Sigmoid colon (tissue), 7 donors: ENCODE measurements at places on chromosomes 11 and 22. TPM values are rescaled to one million over a fixed set of nuclear protein-coding genes. Genes with fewer than 3 reads are reported as not detected.

DNA sequence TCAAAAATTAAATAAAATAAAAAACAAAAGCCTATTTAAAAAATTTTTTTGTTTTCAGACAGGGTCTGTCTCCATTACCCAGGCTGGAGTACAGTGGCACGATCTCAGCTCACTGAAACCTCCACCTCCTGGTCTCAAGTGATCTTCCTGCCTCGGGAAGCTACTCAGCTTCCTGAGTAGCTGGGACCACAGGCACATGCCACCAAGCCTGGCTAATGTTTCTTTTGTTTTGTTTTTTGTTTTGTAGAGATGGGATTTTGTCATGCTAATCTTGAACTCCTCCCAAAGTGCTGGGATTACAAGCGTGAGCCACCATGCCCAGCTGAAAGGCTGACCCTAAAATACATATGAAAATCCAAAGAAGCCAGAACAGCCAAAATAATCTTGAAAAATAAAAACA is 20.4 kb upstream of the L3MBTL2 start:
- no peak for DNase-seq
- H3K4me3 ChIP-seq: no peak overlapping the region
- no peak overlapping the region for H3K27ac ChIP-seq
- no peaks in the 10 kb centered on the region for H3K27me3 ChIP-seq
- peaks cover 15% of the 10 kb centered on the region for H3K36me3 ChIP-seq

OR10A2 gene
- total RNA-seq: not detected

GRCh38 chr11:49302360-49302759 is 94.0 kb upstream of the FOLH1 start:
- no peak for DNase-seq
- no peaks in the 10 kb centered on the region for H3K4me1 ChIP-seq
- no peak overlapping the region for H3K27ac ChIP-seq
- no peak overlapping the region for H3K4me3 ChIP-seq
- H3K36me3 ChIP-seq: no peaks in the 10 kb centered on the region

DNA sequence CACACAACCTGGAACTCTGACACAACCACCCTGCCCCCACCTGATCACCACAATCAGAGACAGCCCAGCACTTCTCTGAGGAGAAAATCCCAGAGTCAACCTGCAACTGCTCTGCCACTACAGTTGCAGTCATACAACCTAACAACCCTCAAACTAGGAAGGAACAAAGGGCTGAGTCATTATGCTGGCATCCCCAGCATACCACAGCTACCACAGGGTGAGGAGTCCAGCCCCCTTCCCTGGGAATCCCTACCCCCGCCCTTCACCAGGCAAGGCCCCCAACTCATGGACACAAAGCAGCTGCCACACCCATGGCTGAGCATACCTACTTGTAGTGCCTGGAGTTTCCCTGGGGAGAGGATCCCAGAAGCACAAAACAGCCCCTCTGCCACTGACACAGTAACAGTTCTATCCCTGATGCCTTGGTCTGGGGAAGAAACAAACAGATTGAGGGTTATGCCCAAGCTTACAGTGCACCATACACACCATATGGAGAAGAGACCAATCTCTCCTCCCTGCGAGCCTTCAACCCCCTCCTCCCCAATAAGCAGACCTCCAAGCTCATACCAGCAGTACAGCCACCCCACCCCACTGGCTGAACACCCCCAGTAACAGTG is 68.5 kb upstream of the C11orf58 start:
- no peaks in the 10 kb centered on the region for H3K4me1 ChIP-seq
- H3K36me3 ChIP-seq: no peaks in the 10 kb centered on the region
- no peaks in the 10 kb centered on the region for H3K27me3 ChIP-seq
- DNase-seq: no peak
- no peak overlapping the region for H3K27ac ChIP-seq

GRCh38 chr22:45554040-45554406 is 51.3 kb downstream of the FBLN1 start:
- H3K27me3 ChIP-seq: no peaks in the 10 kb centered on the region
- DNase-seq: no peak
- H3K4me1 ChIP-seq: no peaks in the 10 kb centered on the region
- peak overlapping the region; percentile 84 for H3K27ac ChIP-seq
- peak overlapping the region; percentile 0 for H3K4me3 ChIP-seq
- H3K36me3 ChIP-seq: no peaks in the 10 kb centered on the region

XNDC1N gene
- 6.3 TPM for total RNA-seq

DNA sequence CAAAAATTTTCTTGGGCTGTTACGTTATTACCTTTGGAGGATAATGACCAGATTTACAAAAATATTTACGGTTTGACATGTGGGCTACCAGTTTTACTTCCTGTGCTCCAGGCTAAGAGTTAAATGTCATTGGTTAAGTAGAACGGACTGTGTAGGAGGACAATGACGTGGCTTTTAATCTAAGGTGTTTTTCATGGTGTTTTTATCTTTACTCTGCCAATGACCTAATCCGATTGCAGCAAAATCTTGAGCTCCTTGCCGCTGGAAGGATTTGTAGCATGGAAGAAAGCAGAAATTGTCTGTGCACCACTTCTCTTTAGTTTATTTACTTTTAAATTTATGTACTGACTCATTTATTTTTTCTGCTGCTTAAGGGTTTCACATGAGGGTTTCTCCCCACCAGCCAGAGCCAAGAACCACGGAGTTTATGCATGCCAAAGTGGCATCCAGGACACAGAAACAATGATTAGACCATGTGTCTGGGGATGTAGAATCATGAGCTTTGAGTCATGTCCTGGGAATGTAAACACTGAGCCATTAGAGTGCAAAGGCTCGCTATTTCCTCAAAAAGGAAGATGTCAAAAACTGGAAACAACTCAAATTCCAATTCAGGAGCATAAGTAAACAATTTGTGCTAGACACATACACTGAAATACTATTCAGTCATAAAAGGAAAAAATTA is 1.9 kb upstream of the CARD16 start:
- peak; percentile 74 for DNase-seq
- no peaks in the 10 kb centered on the region for H3K27me3 ChIP-seq
- peak overlapping the region; percentile 71 for H3K27ac ChIP-seq
- no peak overlapping the region for H3K4me3 ChIP-seq
- H3K4me1 ChIP-seq: no peaks in the 10 kb centered on the region

GRCh38 chr11:75389925-75390324 is 9.4 kb upstream of the RPS3 start:
- no peaks in the 10 kb centered on the region for H3K36me3 ChIP-seq
- no peaks in the 10 kb centered on the region for H3K4me1 ChIP-seq
- no peak overlapping the region for H3K27ac ChIP-seq

DNA sequence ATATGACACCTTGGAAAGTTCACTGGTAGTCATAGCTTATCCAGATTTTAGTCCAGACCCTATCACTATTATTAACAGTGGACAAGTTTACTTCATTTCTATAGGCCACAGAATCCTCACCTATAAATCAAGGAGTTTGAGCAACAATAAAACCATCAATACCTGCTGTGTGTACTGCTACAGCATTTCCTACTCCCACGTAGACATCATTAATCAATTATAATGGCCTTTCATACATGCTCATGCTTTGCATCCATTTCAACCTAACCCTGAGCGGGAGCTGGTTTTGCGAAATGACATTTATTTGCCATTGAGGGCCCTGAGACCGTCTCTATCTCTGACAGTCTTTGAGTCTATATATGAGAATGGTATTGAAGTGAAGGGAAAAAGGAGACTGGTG is 312.3 kb downstream of the FAT3 start:
- H3K36me3 ChIP-seq: no peaks in the 10 kb centered on the region
- no peak for DNase-seq
- H3K27me3 ChIP-seq: no peaks in the 10 kb centered on the region
- H3K4me1 ChIP-seq: no peaks in the 10 kb centered on the region
- no peak overlapping the region for H3K4me3 ChIP-seq

GRCh38 chr11:73047773-73048371 is 94.2 kb downstream of the FCHSD2 start:
- H3K27me3 ChIP-seq: no peaks in the 10 kb centered on the region
- no peaks in the 10 kb centered on the region for H3K36me3 ChIP-seq
- H3K4me1 ChIP-seq: peaks cover 13% of the 10 kb centered on the region
- DNase-seq: no peak
- H3K4me3 ChIP-seq: no peak overlapping the region

GRCh38 chr11:132168344-132168981 is 798.0 kb downstream of the NTM start:
- H3K4me1 ChIP-seq: no peaks in the 10 kb centered on the region
- H3K36me3 ChIP-seq: no peaks in the 10 kb centered on the region
- H3K27me3 ChIP-seq: no peaks in the 10 kb centered on the region
- DNase-seq: no peak
- no peak overlapping the region for H3K4me3 ChIP-seq
- no peak overlapping the region for H3K27ac ChIP-seq

GGTLC2 gene
- not detected for total RNA-seq

DNA sequence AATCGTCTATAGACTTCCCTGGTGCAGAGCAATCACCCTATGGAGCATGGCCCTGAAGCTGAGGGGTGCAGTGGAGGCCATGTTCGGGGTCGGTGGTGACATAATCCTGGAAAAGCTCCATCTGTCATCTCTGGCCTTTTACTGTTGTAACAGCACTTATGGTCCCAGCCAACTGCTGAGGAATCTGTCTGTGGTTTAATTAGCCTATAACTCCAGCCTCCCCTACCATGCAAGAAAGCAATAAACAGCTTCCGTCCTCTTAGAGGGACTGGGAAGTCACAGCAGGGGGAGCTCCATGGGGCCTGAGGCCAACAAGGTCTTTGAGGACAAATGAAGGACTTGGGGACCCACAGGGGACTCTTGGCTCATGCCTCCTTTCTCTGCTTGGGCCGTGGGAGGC is 159.1 kb upstream of the NECTIN1 start:
- H3K36me3 ChIP-seq: no peaks in the 10 kb centered on the region
- no peaks in the 10 kb centered on the region for H3K4me1 ChIP-seq
- no peak for DNase-seq
- H3K4me3 ChIP-seq: no peak overlapping the region

RAB38 gene
- 1.7 TPM for total RNA-seq

DNA sequence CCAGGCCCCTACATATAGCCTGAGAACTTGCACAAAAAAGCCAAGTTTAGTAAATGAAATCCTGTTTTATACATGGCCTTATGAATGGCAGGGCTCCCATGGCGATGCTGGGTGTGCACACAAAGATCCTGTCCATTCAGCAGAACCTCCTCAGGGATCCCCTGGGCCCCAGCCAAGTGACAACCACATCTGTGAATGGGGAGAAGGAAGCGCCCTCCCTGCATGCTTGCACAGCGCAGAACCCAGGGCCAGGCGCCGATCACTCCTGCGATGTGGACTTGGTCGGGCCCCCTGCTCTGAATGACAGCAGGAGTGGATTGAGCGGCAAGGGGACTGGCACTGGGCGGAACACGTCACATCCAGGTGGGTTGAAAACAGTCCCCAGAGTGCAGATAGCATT is 4.5 kb upstream of the CDC42EP2 start:
- peaks cover 69% of the 10 kb centered on the region for H3K4me1 ChIP-seq
- H3K27me3 ChIP-seq: no peaks in the 10 kb centered on the region
- H3K4me3 ChIP-seq: no peak overlapping the region

DNA sequence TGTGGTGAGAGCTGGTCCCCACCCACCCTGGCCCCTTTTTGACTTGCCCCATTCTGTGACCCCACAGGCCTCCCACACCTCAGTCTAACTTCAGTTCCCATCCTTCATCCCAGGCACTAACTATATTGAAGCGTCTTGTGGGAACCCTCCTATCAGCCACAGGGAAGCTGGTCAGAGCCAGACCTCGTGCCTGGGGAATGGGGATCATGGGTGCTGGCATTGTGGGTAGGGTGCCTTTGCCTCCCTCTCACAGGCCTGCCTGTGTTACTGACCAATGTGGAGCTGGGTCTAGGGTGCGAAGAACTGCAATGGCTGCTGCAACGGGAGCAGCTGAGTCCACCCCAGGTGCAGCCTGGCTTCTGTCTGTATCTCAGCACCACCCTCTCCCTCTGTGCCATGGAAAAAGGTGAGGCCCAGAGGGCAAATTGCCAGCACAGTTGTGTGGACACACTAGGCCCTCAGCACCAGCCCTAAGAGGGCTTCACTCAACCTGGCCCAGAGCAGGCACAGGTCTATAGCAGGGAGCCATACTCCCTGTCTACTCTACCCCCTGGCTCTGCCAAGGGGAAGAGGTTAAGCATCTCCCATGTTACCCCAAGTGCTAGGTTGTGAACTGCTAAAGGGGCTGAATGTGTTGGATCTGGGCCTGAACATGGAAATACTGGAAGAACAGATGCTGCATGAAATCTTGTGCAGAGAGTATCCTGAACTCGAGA is 37.3 kb downstream of the RRP8 start:
- H3K27me3 ChIP-seq: no peaks in the 10 kb centered on the region
- peaks cover 8% of the 10 kb centered on the region for H3K4me1 ChIP-seq
- H3K27ac ChIP-seq: no peak overlapping the region
- no peak overlapping the region for H3K4me3 ChIP-seq
- no peaks in the 10 kb centered on the region for H3K36me3 ChIP-seq

- peak; percentile 92 for DNase-seq
- H3K36me3 ChIP-seq: no peaks in the 10 kb centered on the region
- H3K4me3 ChIP-seq: peak within 1 kb of the TSS; percentile 57
- H3K27me3 ChIP-seq: no peaks in the 10 kb centered on the region
- H3K27ac ChIP-seq: peak within 1 kb of the TSS; percentile 76
Measured at GRCh38 chr22:50627642-50628542, at the start of gene ARSA. TSS of gene ARSA (minus strand) at chr22:50628152. CDS start at chr22:50627779, 373 bp downstream.

- H3K27me3 ChIP-seq: no peaks in the 10 kb centered on the region
- no peaks in the 10 kb centered on the region for H3K4me1 ChIP-seq
- H3K36me3 ChIP-seq: no peaks in the 10 kb centered on the region
- no peak for DNase-seq
Measured at GRCh38 chr11:126929179-126930061, 71.2 kb downstream of the KIRREL3 start.

GRCh38 chr11:60498399-60498798 is 5.8 kb downstream of the MS4A12 start:
- no peaks in the 10 kb centered on the region for H3K27me3 ChIP-seq
- no peaks in the 10 kb centered on the region for H3K36me3 ChIP-seq
- no peak overlapping the region for H3K27ac ChIP-seq
- H3K4me1 ChIP-seq: no peaks in the 10 kb centered on the region

GRCh38 chr22:21837248-21837979 is 30.0 kb downstream of the MAPK1 start:
- peaks cover 44% of the 10 kb centered on the region for H3K4me1 ChIP-seq
- no peaks in the 10 kb centered on the region for H3K27me3 ChIP-seq
- H3K4me3 ChIP-seq: no peak overlapping the region
- peak overlapping the region; percentile 88 for H3K27ac ChIP-seq
- DNase-seq: no peak

DNA sequence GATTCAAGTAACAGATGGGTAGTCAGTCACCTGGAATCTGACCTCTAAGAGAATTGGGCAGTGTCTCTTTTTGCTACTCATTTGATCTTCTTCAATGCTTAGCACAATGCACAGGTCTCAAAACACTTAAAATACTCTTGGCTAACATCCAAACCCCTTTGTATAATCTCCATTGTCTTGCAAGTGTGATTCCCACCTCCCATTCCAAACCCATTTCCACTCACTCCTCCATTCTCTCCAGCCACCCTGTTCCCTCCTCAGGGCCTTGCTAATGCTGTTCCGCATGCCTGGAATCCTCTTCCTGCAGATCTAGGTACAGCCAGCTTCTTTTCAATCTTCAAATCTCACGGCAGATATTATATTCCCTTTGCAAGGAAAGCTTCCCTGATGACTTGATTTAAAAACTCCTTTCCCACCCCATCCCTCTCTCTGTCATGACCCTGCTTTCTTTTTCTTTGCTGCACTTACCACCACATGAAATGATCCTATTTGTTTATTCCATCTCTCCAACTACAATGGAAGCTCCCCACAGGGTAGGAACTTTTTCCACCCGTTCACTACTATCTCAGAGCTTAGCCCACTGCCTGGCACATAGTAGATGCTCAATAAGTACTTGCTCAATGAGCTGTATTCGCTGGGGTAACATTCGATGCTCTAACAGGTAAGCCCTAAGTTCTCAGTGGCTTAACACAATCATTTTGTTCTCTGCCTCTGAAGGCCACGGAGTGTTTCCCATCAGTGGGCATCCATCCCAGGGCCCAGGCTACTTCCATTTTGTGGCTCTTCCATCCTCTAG is 121.7 kb downstream of the MN1 start:
- no peak overlapping the region for H3K27ac ChIP-seq
- H3K36me3 ChIP-seq: no peaks in the 10 kb centered on the region
- H3K4me3 ChIP-seq: no peak overlapping the region
- H3K4me1 ChIP-seq: peaks cover 8% of the 10 kb centered on the region
